ENCODE measurements at places on chromosomes 16 and 17.

DNA sequence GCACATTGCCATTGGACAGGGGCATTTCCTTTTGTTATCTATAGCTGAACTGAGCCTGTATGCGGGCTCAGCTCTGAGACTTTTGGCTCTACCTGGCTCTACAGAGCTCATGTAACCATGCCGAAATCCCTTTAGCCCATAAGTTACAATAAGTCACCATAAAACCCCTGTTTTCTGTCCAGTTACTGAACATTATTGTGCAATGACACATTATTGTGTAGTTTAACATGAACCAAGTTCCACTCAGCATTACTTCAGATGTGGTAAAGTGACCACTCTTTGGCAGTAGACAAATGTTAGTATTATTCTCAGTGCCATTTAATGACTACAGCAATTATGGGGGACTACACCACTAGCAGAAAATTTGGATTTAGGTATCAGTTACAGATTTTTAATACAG lies 65.4 kb upstream of the RASL10B start:
- DNase-seq: no peak

GRCh38 chr17:17305281-17305801 lies 2.2 kb downstream of the NT5M start:
- DNase-seq: peak; percentile 52

DNA sequence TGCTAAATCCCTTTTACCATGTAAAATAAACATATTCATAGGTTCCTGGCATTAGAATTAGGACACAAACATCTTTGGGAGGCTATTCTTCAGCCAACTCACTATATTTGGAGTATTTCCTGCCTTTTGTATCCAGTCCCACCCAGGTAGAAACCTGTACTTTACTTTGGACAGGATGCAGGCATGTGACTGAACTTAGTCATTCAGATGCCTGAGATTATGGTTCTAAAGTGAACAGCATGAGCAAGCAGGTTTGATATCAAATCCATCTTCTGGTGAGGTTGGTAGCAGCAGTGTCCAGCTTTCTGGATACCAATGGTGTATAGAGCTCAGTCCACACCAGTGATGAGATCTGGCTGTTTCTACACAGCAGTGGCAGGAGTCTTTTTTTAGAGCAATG lies 20.2 kb downstream of the CA10 start:
- DNase-seq: no peak

GRCh38 chr16:7792346-7792745 lies 459.7 kb downstream of the RBFOX1 start:
- no peak for DNase-seq

- DNase-seq: no peak
Observed at GRCh38 chr16:19831678-19832077, 53.0 kb downstream of the GPRC5B start.

- no peak for DNase-seq
Observed at GRCh38 chr16:67302970-67303369, 23.6 kb downstream of the KCTD19 start.

DNA sequence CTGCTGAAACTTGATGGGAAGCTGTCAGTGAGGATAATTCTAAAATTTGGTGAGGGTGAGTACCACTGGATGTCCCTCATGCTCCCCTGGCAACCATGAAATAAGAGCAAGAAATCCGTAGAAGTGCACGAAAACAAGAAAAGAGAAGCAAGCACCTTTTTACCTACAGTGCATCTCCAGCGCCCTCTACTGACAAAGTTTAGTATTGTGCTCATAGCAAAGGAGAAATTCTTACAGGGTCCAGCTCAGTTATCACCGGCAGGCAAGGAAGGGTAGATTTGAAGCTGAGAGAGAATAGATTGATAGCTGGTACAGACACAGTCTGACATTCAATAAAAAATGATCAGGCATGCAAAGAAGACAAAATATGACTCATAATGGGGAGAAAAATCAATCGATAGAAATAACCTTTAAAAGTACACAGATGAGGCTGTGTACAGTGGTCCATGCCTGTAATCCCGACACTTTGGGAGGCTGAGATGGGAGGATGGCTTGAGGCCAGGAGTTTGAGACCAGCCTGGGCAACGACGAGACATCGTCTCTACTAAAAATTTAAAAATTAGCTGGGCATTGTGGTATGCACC lies 28.3 kb upstream of the TEX2 start:
- DNase-seq: no peak

- DNase-seq: peak; percentile 54
Observed at GRCh38 chr16:67967958-67968399, 458 bp downstream of the SLC12A4 start.

DNA sequence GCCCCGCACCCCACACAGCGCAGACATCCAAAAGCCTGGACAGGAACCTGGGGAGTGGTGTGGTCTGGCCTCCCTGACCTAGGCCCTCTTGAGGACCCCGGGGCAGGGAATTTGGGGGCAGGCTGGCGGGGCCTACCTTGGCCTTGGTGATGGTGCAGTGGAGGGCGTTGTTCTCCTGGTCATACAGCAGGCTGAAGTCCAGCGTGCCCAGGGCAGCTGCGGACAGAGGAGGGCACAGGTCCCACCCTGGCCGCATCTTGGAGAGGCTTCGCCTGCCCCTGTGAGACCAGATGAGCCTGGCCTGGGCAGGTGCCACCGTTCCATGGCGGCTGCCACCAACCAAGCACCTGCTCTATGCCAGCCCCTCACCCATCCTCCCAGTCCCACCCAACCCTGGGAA lies 9.0 kb downstream of the DOC2B start:
- DNase-seq: no peak

- no peak for DNase-seq
Observed at GRCh38 chr16:64365448-64365931, 756.4 kb downstream of the CDH11 start.

DNA sequence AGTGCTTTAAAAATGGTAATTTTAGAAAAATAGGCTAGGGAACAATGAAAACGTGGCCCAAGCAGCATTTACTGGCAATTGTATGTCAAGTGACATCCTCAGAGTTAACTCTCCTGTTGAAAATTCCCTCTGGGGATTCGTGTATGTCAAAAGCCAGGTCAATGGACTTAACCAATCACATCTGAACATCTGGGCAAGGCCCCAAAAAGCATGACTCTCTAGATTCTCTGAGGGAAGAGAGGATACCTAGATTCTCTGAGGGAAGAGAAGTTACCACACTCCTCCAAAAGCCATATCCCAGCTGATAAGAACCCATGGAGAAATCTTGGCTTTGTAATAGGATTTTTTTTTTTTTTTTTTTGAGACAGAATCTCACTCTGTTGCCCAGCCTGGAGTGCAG lies 23.5 kb downstream of the NFE2L1 start:
- DNase-seq: no peak

DNA sequence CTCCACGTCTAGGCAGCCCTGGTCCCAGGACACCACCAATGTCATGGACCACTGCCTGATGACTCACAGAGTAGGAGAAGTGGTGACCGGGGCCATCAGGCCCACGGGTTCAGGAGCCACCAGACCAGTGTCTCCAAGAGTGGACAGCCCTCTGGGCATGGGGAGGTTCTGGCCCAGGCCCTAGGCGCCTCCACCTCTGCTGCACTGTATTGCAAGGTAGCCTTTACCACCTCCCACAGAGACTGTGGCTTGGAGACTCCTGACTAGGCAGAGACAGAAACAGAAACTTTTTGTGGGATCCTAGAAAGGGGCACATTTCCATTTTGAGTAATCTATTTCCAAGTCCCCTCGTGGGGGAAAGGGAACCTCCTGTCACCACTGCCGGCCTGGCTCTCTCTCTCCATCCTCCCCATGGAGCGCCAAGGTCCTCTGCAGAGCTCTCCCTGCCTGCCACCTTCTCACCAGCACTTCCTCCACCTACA lies 2.9 kb downstream of the CDIP1 start:
- DNase-seq: peak; percentile 55
